ENCODE measurements at places on chromosomes 2 and 18.

DNA sequence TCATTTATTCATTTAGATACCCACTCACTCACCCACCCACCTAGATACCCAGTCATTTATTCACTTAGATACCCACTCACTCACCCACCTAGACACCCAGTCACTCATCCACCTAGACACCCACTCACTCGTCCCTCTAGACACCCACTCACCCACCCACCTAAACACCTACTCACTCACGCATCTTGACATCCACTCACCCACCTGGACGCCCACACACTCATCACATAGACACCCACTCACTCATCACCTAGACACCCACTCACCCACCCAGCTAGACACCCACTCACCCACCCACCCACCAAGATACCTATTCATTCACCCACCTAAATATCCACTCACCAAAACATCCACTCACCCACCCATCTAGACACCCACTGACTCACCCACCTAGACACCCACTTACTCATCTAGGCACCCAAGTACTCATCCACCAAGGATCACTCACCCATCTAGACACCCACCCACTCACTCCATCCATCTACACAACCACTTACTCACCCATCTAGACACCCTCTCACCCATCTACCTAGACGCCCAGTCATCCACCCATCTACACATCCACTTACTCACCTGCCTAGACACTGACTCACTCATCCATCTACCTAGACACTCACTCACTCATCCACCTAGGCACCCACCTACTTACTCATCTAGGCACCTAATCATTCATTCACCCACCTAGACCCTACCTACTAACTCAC, 723.7 kb upstream of the RAB6C start:
- no peak for DNase-seq

GRCh38 chr2:32946314-32947075, at the start of gene LTBP1:
Gene LTBP1 (plus strand): TSS chr2:32946953. CDS start chr2:32947325, 372 bp downstream.
- DNase-seq = peak; percentile 82

DNA sequence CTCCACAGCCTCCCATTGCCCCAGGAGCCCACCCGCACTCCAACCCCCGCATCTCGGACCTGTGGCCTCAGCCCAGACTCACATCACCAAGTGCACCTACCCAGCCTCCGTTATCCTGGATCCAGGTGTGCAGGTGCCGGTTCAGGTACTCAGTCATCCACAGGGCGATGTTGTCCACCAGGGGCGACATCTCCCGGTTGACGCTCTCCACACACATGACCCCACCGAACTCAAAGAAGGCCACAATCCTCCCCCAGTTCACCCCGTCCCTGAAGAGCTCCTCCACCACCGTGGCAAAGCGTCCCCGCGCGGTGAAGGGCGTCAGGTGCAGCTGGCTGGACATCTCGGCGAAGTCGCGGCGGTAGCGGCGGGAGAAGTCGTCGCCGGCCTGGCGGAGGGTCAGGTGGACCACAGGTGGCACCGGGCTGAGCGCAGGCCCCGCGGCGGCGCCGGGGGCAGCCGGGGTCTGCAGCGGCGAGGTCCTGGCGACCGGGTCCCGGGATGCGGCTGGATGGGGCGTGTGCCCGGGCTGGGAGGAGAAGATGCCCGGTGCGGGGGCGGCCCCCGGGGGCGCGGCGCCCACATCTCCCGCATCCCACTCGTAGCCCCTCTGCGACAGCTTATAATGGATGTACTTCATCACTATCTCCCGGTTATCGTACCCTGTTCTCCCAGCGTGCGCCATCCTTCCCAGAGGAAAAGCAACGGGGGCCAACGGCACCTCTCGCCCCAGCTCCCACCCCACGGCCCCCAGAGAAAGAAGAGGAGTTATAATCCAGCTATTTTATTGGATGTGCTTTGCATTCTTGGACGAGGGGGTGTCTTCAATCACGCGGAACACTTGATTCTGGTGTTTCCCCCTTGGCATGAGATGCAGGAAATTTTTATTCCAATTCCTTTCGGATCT, 1.3 kb downstream of the BCL2 start:
- peak; percentile 54 for DNase-seq

DNA sequence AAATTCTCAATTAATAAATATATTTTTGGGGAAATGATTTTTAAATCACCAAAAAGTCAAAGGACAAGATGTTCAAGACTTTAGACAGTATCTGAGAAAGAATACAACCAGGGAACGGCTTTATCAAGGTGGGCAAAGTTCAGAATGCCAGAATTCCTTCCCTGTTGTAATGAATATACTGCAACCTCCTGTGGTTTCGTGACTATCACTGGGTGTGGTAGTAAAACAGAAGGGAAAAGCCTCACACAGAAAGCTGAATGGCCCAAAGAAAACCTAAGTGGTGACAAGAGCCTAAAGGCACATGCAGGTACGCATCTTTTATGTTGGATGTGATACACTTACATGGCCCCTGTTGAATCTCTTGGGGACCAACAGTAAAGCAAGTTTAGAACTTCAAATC, 37.1 kb downstream of the MBD2 start:
- no peak for DNase-seq

GRCh38 chr2:64402876-64403275, 51.1 kb upstream of the LGALSL start:
- no peak for DNase-seq

Data from hematopoietic multipotent progenitor cell treated with erythropoietin and hydrocortisone succinate and interleukin-3 and kit ligand, for 8 days (in vitro differentiated cells).